ENCODE measurements at places on chromosomes 5 and 9. TPM values are rescaled to one million over a fixed set of nuclear protein-coding genes. Genes with fewer than 3 reads are reported as not detected.

Gene GLE1
- 31.4 TPM for total RNA-seq

Gene UBLCP1
- 33.8 TPM for total RNA-seq

Gene UNC5A
- 0.12 TPM for total RNA-seq

Gene SCGB3A2
- total RNA-seq, result not detected

Gene COL23A1
- not detected for total RNA-seq

Gene OTULINL
- total RNA-seq, result 6.1 TPM

Gene PCDHGB5
- 2.7 TPM for total RNA-seq

Gene FOXD4L4
- total RNA-seq, result not detected
